Amniotic epithelial cell (primary cell): ENCODE measurements at places on chromosomes 3 and 15.

GRCh38 chr15:75095594-75095993 lies 72.2 kb downstream of the PPCDC start:
- DNase-seq, result no peak

- DNase-seq, result no peak
These were observed 76.8 kb downstream of the ADCY5 start for GRCh38 chr3:123371859-123372685.

DNA sequence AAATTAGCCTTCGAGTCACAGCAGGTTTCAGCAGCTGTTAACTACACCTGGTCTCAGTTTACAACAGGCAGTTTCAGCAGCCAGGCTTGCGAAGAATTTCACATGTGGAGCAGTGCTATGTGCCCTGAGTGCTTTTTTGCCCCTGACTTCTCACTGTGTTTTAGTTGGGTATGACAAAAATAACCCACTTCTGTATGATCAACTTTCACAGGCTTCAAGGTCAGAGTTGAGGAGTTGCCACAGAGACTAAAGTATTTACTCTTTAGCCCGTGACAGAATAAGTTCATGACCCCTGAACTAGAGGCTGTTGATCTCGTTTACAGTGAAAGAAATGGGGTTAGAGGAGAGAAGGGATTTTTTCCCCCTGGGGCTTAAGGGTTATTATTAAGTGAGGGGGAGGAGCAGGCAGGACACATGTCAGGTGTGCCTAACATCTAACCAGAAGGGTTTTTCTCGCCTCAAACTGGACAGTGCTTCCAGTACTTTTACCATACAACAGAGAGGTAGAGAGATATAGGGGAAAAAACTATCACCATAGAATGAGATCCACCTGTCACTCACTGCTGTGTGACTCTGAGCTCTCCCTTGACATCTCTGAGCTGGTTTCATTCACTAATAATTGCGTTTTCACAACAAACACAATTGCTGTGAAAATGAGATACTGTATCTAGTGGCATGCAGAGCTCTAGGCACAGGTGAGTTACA lies 14.0 kb upstream of the TOPBP1 start:
- DNase-seq, result no peak

GRCh38 chr3:189637750-189638149 lies 6.6 kb downstream of the TP63 start:
- no peak for DNase-seq

DNA sequence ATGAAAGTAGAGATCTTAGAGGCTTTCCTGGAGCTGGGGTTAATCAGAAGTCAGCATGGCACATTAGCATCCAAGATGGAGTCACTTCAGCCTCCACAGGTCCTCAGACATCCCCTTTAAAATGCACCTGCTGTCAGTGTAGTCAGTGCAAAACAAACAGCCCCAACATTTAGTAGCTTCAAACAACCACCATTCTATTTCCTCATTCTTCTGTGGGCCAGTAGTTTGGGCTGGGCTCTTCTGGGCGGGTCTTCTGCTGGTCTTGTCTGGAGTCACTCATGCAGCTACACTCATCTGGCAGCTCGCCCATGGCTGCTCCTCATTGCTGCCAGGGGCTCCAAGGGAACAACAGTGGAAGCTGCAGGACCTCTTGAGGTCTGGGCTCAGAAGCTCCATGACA lies 99.9 kb downstream of the TLE3 start:
- peak; percentile 31 for DNase-seq

- DNase-seq, result peak; percentile 81
These were observed 83.6 kb upstream of the XCR1 start for GRCh38 chr3:46110701-46111493.

DNA sequence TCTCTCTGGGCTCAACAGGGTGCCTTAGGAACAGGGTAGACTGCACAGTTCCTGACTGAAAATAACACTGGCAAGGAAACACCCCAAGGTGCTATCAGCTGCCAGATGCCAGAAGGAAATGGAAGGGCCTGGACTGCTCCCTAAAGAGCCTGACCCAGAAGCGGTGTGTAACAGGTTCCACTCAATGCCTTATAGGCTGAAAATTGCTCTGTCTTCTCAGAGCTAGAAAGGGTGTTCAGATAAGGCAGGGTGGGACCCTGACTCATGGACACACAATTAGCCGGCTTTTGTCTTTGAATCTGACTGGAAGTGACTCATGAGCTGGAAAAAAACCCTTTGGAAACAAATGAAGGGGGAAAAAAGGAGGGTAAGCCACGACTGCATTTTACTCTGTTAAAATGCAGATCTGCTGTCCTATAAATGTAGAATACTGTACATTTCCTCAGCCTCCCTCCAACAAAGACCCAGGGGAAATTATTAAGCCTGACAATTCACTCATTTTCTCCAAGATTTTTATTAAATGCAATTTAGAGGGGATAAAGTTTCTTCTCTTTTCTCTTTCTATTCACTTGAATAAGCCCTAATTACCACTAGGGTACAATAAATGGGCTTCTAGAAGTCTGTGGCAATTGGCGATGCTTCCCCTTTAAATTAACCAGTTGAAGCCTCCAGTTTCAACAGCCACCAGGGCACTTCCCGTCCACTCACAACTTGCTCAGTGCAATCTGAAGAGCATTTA lies 160.2 kb upstream of the TBL1XR1 start:
- DNase-seq, result peak; percentile 85

GRCh38 chr15:76860201-76860600 lies 44.9 kb downstream of the SCAPER start:
- no peak for DNase-seq

DNA sequence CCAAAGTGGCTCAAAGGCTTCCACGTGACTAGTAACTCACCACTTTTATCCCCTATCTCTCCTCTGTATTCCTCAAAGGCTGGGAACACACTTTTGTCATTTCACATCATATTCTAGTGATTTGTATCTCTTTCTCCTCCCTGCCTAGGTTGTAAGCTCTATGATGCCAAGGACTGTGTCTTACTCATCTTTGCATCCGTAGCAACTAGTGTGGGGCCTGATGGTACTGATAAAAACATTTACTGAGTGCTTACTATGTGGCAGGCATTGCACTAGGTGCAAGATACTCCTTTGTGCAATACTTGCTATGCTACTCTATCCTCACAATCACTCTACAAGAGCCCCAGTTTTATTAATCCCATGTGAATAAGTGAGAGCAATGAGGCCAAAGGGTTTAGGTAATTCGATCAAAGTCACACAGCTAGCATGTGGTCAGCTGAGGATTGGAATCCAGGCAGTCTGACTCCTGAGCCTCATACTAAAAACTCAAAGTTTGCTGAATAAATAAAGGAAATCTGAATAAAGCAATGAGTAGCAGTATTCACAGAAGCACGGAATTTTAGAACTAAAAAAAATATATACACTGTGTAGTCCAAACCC lies 342.6 kb upstream of the ICE2 start:
- DNase-seq, result no peak

DNA sequence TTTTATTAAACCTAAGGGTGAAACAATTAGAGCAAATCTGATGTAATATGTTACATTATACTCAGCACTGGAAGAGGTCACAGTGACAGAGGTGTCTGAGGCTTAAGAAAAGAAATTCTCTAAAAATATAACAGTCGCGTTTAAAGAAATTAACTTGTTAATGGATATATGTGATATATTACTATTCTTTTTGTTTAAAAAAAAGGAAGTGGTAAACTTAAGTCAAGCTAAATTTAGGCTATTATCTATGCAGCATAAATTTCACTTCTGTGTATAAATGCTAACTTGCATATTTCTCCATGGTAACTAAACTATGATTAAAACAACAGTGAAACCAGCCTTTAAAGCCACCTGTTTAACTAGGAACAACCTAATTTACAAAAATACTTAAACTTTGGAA lies 191.3 kb downstream of the FOXP1 start:
- no peak for DNase-seq

GRCh38 chr3:8555113-8555661 lies 53.6 kb downstream of the LMCD1 start:
- peak; percentile 84 for DNase-seq

- no peak for DNase-seq
These were observed 23.5 kb downstream of the B3GALNT1 start for GRCh38 chr3:161081633-161082032.

- no peak for DNase-seq
These were observed 116.6 kb upstream of the TLE3 start for GRCh38 chr15:70214276-70214675.

DNA sequence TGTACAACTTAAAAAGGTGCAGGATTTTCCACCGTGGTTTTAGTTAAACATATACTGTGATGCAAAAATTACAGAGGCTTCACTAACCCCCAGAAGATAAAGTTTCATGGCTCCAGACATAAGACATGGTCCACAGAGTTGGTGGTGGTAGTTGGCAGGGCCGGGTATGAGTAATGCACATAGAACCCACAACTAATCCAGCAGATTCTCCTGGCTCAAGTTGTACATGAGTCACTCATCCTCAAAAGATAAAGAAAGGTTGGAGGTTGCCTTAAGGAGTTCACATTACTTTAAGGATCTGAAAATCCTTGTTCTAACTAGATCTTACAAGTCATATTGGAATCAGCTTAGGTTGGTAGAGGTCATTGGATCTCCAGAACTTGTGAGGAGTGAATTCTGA lies 98.3 kb upstream of the ZBTB20 start:
- peak; percentile 99 for DNase-seq

DNA sequence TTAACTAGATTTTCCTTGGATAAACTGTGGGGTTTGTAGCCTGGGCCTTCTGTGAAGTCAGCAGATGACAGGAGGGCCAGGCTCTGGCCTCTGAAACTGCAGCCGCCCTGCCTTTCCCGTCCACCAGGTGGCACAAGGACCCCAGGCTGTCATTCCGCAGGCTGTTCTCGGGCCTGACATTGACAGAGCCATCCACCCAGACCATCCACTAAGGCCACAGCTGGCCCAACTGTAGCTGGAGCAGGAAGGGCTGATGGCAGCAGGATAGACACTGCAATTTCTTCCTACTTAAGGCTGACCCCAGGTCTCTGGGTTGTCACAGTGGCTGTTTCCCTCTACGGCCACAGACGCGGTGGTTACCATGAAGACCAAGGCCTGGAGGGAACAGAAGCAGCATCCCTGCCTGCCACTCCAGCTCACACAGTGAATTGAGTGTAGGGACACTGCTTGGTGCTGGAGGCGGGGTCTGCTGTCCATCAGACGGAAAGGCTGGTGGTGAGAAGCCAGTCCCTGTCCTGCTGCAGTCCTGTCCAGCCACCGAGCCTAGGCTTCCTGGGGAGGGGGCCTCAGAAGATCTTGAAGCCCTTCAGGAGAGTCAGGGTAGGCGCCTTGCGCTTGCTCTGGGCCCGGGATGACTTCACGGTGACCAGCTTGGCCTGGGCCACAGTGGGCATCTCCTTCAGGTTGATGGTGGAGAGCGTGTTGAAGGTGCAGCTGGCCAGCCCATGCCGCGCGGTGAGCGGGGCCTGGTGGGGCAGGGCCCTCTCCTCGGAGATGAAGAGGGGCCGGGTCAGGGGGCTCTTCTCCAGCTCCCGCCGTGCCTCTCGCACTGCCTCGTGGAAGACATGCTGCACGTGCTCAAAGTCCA lies 9.4 kb downstream of the SLC51B start:
- peak; percentile 51 for DNase-seq

- DNase-seq, result no peak
These were observed 3.4 kb upstream of the ATP2B2 start for GRCh38 chr3:10508619-10509260.

DNA sequence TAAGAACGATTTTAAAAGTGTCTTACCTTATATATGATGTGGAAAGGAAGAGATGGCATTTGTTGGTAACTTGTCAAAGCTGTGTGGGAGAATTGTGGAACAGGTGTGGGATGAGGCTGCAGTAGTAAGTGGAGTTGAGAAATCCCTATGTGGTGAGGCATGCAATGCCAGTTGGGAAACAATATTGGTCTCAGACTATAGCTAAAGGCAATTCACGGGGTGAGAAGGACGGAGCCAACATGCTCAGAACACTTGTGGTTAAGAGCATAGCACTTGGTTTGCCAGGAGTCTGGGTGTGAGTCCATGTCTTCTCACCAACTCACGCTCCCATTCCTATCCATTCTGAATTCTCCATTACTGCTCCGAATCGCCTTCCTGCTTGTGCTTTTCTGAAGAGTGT lies 615.6 kb upstream of the ADAMTS9 start:
- DNase-seq, result peak; percentile 59
